ENCODE measurements at places on chromosomes 13 and 19. TPM values are rescaled to one million over a fixed set of nuclear protein-coding genes. Genes with fewer than 3 reads are reported as not detected.

GRCh38 chr19:40528078-40528477, 48.6 kb upstream of the SHKBP1 start:
- no peak overlapping the region for H3K27ac ChIP-seq
- no peak overlapping the region for H3K4me3 ChIP-seq
- DNase-seq, result no peak
- no peaks in the 10 kb centered on the region for H3K27me3 ChIP-seq
- peaks cover 16% of the 10 kb centered on the region for H3K4me1 ChIP-seq

DNA sequence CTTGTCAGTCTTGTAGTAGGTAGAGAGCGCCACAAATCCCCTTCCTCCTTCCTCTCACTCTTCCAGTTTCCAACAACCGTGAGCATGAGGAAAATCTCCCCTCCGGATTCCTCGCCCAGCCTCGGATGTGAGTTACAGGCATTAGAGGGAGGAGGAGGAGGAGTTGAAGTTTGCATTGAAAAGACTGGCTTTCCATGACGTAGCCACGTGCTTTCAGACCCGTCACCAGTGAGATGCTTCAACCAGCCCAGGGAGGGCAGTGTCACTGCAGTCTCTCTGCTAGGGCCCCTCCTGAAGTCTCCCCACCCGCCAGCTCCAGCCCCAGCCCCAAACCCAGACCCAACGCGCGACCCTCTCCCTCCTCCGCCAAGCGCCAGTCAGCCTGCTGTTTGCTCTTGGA, 442 bp upstream of the FGF14 start:
- H3K4me3 ChIP-seq, result no peak overlapping the region
- no peak overlapping the region for H3K27ac ChIP-seq
- no peak for DNase-seq
- H3K27me3 ChIP-seq, result no peaks in the 10 kb centered on the region

DNA sequence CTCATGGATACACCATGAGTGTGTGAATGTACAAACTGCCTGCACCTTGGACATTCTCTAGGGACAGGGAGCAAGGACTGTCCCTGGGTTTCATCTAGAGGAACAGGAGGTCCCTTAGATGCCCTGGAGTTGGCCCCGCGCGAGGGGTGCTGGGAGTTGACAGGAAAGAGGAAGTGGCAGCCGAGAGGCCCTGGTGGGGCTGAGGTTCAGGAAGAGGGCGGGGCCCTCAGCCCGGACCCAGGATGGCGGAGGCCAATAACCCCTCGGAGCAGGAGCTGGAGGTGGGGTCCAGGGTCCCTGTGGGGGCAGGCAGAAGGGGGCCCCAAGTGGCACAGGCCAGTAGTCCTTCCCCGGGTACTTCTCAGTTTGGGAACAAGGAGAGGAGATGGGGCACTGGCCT, 6.9 kb downstream of the PKN1 start:
- H3K4me1 ChIP-seq, result peaks cover 2% of the 10 kb centered on the region
- no peak overlapping the region for H3K4me3 ChIP-seq
- peaks cover 6% of the 10 kb centered on the region for H3K36me3 ChIP-seq
- no peak overlapping the region for H3K27ac ChIP-seq
- H3K27me3 ChIP-seq, result no peaks in the 10 kb centered on the region
- DNase-seq, result no peak

GRCh38 chr19:29044037-29044436, 168.9 kb downstream of the UQCRFS1 start:
- no peaks in the 10 kb centered on the region for H3K27me3 ChIP-seq
- H3K36me3 ChIP-seq, result no peaks in the 10 kb centered on the region
- DNase-seq, result no peak
- H3K4me3 ChIP-seq, result no peak overlapping the region
- no peak overlapping the region for H3K27ac ChIP-seq

- no peaks in the 10 kb centered on the region for H3K4me1 ChIP-seq
- no peaks in the 10 kb centered on the region for H3K27me3 ChIP-seq
- no peak overlapping the region for H3K27ac ChIP-seq
- no peak for DNase-seq
- no peaks in the 10 kb centered on the region for H3K36me3 ChIP-seq
- no peak overlapping the region for H3K4me3 ChIP-seq
Measured at GRCh38 chr13:110126391-110126961, 180.5 kb downstream of the COL4A1 start.

DNA sequence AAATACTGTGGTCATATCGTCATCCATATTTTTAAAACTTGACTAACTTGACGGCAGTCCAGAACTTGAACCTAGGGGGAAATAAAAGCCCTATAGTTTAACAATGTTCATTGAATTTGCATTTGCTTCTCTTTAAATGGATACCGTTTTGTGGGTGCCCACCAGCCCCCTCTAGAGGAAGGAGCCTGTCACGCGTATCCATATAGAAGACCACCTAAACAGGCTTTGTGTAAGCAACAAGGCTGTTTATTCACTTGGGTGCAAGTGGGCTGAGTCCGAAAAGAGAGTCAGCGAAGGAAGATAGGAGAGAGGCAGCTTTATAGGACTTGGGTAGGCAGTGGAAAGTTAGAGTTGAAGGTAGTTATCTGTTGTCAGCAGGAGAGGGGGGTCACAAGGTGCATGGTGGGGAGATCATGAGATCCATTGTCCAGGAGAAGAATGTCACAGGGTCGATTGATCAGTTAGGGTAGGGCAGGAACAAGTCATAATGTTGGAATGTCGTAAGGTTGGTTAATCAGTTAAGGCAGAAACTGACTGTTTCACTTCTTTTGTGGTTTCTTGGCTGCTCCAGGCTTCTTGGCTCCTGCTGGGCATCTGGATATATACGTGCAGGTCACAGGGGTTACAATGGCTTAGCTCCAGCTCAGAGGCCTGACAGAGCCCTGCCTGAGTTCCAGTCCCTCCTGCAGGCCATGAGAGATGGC, 42.5 kb upstream of the ANKRD10 start:
- no peaks in the 10 kb centered on the region for H3K36me3 ChIP-seq
- DNase-seq, result no peak
- no peak overlapping the region for H3K27ac ChIP-seq
- no peaks in the 10 kb centered on the region for H3K27me3 ChIP-seq

GRCh38 chr13:104831831-104832230, 1703.6 kb downstream of the EFNB2 start:
- no peak overlapping the region for H3K27ac ChIP-seq
- H3K4me3 ChIP-seq, result no peak overlapping the region
- no peak for DNase-seq
- H3K36me3 ChIP-seq, result no peaks in the 10 kb centered on the region
- H3K4me1 ChIP-seq, result no peaks in the 10 kb centered on the region

DNA sequence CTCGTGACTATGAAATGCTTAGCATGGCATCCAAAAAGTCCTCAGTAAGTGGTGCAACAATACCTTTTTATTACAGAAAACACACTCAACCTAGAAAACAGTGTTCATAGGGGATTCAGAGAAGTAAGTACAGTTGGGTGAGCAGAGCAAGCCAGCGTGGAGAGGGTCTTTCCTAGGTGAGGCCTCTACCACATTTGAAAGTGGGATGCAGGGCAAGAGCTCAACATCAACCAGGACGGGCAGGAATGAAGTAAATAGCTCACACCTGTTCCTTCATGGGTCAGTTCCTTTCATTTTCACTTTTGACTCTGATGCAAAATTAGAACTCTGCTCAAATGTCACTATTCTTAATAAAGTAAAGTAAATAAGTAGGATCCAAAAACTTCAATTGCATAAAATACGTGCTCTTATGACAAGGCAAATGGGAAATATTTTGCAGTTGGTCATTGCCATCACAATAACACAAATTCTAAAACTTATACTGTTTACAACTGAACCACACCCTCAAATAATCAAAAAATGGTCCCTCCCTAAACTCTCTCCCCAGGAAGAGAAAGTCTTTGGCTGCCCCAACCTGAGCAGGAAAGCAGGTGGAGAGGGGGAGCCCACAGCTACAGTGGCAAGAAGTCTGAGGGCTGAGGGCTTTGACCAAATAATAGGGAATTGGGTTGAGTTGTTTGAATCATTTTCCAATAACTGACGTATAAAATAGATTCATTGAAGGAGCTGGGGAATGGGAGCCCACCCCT, 20.2 kb downstream of the CHAMP1 start:
- no peak overlapping the region for H3K4me3 ChIP-seq
- H3K4me1 ChIP-seq, result no peaks in the 10 kb centered on the region
- H3K27me3 ChIP-seq, result no peaks in the 10 kb centered on the region
- no peak overlapping the region for H3K27ac ChIP-seq
- no peaks in the 10 kb centered on the region for H3K36me3 ChIP-seq
- DNase-seq, result no peak

GRCh38 chr19:4452230-4452990, 5.2 kb downstream of the UBXN6 start:
- H3K4me3 ChIP-seq, result no peak overlapping the region
- H3K36me3 ChIP-seq, result peaks cover 2% of the 10 kb centered on the region
- no peak for DNase-seq
- H3K4me1 ChIP-seq, result 0 out of 2 replicates have a peak, but pooled peaks cover 4% of the 10 kb centered on the region
- no peaks in the 10 kb centered on the region for H3K27me3 ChIP-seq

DNA sequence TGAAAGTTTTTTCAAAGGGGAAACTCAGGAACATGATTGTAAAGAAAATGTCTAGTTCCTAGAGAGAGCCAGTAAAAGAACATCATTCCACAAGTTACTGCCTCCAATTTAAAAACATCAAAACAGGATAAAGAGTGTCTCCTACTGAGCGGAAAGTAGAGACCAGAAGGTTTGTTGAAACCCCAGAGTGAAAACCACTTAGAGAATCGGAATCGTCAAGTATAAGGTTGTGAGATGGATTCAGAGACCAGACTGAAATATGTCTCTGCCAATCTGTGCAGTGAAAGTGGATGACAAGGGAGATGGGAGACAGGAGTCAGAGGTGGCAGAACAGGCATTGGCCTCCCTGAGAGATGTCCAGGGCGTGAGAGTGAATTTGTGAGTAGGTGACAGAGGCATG, 133.4 kb downstream of the GPC6 start:
- no peak overlapping the region for H3K4me3 ChIP-seq
- H3K36me3 ChIP-seq, result no peaks in the 10 kb centered on the region
- no peaks in the 10 kb centered on the region for H3K4me1 ChIP-seq
- DNase-seq, result no peak

DNA sequence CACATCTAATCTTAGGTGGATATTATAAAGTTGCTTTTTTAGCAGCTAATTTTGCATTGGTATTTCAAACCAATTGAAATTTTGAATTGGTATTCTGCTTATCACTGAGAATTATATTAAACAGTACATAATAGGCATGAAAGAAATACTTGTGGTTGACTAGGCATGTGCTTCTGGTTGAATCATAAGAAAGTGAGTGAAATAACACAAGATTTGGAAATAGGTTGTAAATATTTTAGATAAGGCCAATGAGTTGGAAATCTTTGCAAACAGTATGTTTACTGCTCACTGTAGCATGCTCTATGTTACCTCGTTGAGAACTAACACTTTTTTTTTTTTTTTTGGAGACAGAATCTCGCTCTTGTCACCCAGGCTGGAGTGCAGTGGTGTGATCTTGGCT, 66.8 kb upstream of the RFC3 start:
- H3K36me3 ChIP-seq, result no peaks in the 10 kb centered on the region
- H3K4me3 ChIP-seq, result no peak overlapping the region
- no peak overlapping the region for H3K27ac ChIP-seq

ADGRE2 gene
- 0.23 TPM for total RNA-seq

NAXD gene
- total RNA-seq, result 48.8 TPM

PSG3 gene
- total RNA-seq, result not detected

FBXO17 gene
- total RNA-seq, result 42.8 TPM

DAPK3 gene
- total RNA-seq, result 58.6 TPM

ATP4A gene
- not detected for total RNA-seq

All from Caco-2 (cell line).